ENCODE measurements at places on chromosomes 6 and 20. TPM values are rescaled to one million over a fixed set of nuclear protein-coding genes. Genes with fewer than 3 reads are reported as not detected.

GRCh38 chr6:34736823-34737222, 20.5 kb upstream of the SNRPC start:
- peak; percentile 29 for DNase-seq

GRCh38 chr20:49890471-49891361, 24.6 kb downstream of the SPATA2 start:
- DNase-seq: peak; percentile 47

Gene CYP39A1
- total RNA-seq: 1.8 TPM

DNA sequence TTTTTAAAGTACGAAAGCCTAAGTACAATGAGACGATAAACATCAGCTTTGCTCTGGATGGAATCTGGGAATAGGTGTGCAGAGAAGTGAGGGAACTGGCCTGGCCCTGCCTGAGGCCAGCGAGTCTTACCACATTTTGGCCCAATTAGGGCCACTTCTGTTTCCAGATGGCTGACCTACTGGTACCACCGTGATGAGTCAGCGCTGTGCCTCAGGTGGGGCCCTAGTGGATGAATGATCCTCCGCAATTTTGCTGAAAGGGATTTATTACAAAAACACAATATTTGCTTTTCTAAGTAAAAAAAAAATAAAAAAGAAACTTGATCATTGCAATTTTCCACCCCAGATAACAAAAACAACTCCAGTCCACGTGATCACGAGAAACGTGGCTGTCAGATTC, 22.5 kb downstream of the INSM1 start:
- DNase-seq: no peak
